Foreskin keratinocyte (primary cell): ENCODE measurements at places on chromosomes 6 and 20. TPM values are rescaled to one million over a fixed set of nuclear protein-coding genes. Genes with fewer than 3 reads are reported as not detected.

GRCh38 chr6:34095136-34095505 lies 50.8 kb downstream of the GRM4 start:
- no peak for DNase-seq

- no peak for DNase-seq
These were observed 65.9 kb downstream of the RIN2 start for GRCh38 chr20:19823971-19824370.

GRCh38 chr6:49269190-49269589 lies 193.9 kb downstream of the MMUT start:
- peak; percentile 43 for DNase-seq

GRCh38 chr6:72564231-72564630 lies 57.6 kb upstream of the KCNQ5 start:
- no peak for DNase-seq

DNA sequence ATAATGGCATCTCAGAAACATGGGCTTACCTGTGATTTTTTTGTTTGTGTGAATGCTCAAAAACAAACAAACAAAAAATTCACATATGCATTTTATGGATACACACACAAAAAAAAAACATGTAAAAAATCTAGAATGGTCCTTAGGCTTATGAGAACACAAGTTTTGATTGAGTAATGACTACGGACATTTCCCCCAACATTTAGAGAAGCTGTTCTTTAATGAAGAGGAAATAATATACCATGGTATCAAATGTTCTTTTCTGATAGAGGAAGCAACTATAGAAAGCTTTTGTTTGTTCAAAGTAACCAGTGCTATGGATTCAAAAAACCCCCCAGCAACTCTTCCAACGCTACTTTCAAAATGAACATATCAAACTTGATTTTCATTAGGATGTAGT lies 8.6 kb upstream of the CALHM6 start:
- no peak for DNase-seq

GRCh38 chr20:25470045-25470444 lies 62.6 kb downstream of the GINS1 start:
- peak; percentile 27 for DNase-seq

DNA sequence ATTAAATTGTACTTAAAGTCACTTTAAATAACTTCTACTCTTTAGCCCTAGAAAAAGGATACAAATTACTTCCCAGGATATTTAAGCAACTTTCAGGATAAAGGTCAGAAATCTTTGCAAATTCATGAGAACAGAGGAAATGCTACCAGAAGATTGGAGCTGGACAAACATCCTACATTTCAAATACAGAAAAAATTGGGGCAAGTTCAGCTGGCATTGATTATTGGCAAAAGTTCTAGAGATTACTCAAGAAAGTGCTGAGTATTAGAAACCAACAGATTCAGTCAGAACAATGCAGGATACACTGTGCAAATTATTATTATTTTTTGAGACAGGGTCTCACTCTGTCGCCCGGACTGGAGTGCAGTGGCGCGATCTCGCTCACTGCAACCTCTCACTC lies 6.0 kb downstream of the SLC22A23 start:
- no peak for DNase-seq

GRCh38 chr6:6812427-6812826 lies 223.9 kb downstream of the LY86 start:
- no peak for DNase-seq

GRCh38 chr6:7723041-7723447 lies 2.9 kb upstream of the BMP6 start:
- peak; percentile 19 for DNase-seq

DNA sequence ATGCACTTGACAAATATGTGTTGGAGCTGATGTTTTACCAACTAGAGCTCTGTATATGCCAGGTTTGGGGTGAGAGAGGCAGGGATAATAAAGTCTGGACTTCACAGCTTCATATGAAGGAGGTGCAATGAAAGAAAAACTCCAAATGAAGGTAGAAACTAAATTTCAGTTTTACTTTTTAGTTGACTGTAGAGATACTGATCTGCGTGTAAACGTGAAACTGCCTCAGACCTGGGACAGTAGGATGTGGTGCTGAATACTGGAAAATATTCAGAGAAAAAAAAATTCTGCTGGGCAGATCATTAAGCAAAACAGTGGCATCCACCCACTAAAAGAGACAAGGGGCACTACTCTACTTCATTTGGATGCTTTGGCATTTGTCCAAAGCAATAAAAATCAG lies 94.5 kb downstream of the BACH2 start:
- no peak for DNase-seq

- DNase-seq: no peak
These were observed 158.1 kb upstream of the FOXQ1 start for GRCh38 chr6:1153696-1154245.

DNA sequence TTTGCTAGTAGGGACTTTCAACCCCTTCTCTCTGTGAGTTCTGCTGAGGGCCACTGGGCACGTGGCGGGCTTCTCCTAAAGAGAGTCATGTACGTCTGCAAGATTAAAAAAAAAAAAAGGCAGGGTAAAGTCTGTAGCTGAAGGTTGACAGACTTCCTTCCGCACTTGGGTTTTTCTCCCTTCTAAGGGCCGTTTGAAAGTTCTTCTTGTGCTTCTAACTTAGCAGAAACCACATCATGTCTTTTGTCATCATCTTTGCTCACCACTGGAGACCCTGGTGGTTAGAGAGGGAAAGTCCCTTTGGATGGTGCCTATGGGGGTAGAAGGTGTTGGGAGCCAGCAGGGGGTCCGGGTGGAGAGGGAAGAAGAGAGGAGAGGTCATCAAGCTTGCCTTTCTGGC lies 31.4 kb downstream of the PRDM1 start:
- no peak for DNase-seq

DNA sequence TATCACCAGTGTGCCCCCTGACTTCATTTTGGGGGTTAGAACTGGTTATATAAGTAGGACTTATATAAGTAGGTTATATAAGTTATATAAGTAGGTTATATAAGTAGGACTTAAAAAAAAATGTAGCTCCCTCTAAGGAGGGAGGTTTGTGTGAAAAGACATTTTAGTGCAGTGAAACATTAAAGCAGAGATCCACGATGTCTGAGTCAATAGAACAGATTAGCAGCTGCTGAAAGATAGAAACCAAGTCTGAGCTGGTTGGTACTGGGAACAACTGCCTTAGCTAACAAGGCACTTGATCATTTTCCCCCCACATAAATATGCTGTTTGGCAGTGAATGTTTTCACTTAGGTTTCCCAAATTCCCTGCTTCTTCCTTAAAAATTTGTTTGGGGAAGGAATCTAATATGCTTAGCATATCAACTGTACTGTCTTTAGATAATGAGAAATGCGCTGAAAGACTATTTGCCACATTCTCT lies 2.1 kb upstream of the RPS12 start:
- DNase-seq: peak; percentile 41

GRCh38 chr20:45176526-45177267 lies 2.0 kb downstream of the PI3 start:
- no peak for DNase-seq

- DNase-seq: no peak
These were observed 38.8 kb downstream of the CPNE5 start for GRCh38 chr6:36800223-36801076.

- no peak for DNase-seq
These were observed 32.5 kb downstream of the TBX18 start for GRCh38 chr6:84731901-84732300.

- DNase-seq: peak; percentile 47
These were observed 279.6 kb downstream of the ESR1 start for GRCh38 chr6:152087096-152087495.

GRCh38 chr20:37259865-37260264 lies 1.7 kb downstream of the GHRH start:
- no peak for DNase-seq

DNA sequence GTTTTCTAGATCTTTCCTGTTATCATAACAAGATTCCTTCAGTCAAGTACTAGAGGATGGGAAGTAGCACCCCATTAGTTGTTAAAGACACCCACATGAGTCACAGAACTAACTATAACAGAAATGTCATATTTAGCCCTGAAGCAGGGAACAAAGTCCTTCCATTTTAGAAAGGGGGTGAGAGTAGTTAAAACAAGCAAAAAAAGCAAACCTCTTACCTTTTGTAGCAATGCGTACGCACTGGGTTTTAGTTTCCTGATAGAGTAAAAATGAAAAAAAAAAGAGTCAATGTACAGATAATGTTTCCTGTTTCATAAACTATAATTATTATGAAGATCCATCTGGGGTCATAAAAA lies 163.7 kb upstream of the THEMIS start:
- DNase-seq: no peak

DNA sequence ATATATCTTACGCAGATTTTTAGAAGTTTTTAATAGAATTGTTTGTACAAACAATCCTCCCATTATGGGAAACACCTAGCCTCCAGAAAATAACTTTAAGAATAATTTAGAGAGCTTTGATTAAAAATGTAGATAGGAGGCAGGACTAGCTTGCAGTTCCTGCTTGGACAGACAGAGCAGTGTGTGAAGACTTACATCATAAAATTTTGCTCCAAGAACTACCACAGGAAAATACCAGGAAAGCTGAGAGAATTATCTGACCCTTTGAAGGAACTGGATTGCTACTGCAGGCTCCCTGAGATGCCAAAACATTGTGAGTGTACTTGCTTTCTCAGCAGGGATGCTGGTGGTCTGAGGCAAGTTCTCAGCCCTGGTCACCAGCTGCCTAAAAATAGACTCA lies 64.2 kb downstream of the EYS start:
- DNase-seq: no peak

- DNase-seq: no peak
These were observed 55.0 kb upstream of the TNFAIP3 start for GRCh38 chr6:137811916-137812553.

- no peak for DNase-seq
These were observed 7.9 kb downstream of the KIAA1755 start for GRCh38 chr20:38252292-38253288.

- DNase-seq: no peak
These were observed 404.1 kb upstream of the PLCB4 start for GRCh38 chr20:8664778-8665177.

GRCh38 chr20:55586610-55587009 lies 418.7 kb downstream of the CBLN4 start:
- no peak for DNase-seq

GRCh38 chr6:56356426-56356825 lies 109.0 kb upstream of the COL21A1 start:
- DNase-seq: no peak

DNA sequence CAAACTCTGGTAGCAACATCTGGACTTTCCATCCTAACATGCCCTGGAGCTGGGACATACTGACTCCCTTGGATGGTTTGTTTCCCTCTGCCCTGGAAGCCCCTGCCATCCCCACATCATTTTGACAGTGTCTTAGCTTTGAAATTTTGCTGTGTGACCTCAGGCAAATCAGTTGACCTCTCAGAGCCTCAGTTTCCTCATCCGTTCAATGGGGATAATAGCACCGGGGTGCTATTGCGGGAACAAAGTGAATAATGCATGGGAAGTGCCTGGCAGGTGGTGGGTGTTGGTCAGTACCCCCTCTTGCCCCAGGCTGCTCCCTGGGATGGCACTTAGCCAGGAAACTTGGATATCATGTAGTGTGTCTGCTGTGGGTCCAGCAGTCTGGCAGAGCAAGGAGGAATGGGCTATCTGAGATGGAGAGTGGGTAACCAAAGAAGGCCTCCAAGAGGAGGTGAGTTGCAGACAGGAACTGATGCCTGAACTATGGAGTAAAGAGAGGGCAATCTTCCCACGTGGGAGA lies 88.6 kb downstream of the MRPL14 start:
- no peak for DNase-seq

- no peak for DNase-seq
These were observed 1.3 kb downstream of the EPHA7 start for GRCh38 chr6:93418033-93418407.

GRCh38 chr6:35087361-35088280 lies 53.5 kb downstream of the TCP11 start:
- no peak for DNase-seq

DNA sequence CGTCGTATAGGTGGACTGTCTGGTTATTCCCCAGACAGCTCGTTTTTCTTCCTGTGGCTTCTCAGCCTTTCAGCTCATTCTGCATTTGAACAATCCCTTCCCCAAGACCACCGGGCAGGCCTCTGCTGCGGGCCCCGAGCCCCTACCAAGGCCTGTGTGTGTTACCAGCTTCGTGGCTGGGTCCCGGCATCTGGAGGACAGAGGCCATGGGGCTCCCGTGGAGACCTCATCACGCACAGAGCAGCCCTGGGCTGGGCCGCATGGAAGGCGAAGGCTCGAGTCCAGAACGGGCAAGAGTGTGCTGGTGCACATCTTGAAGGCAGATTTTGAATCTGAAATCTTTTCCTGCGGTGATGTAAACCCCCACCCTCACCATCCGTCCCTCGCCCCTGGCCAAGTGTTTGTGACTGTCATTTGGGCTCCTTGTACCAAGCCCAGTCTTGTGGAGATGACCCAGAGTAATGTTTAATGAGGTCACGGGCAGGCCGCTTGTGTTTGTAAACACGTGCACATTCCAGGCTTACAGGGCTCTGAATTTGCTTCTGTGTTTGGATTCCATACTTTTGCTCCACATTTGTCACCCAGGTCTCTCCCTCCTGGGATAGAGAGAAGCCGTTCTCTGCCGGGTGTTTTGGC lies 119.6 kb downstream of the CDH4 start:
- DNase-seq: no peak

DNA sequence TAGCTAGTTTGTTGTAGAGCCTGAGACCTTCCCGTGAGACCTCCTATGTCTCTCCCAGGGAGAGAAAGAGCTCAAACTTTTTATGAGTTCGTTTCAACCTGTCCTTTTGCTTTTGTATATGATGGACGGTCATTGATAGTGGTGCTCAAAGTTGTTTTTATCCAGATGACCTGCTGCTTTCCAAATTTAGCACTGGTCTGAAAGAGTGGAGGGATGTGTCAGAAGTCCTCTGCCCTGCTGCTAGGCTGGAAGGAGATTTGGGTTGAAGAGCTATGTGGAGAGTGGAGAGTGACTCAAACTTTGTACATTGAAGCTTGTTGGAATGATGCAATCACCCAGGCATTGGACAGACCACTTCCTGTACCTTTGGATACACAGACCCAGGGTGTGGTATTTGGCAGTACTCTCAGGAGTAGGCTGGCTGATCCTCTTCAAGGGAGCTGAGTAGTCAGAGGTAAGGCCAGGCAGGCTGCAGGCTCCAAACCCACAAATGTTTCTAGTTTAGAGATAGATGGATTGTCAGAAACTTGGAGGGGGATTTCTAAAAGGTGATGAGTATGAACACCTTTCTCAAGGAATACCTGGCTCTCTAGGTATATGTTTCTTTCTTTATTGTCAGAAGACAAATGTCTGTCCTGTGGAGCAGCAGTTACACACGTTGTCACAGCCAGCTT lies 49.4 kb upstream of the RREB1 start:
- DNase-seq: peak; percentile 99

IP6K3 gene
- total RNA-seq: not detected in 2 replicates

TRDN gene
- not detected in 2 replicates for total RNA-seq

HNF4A gene
- total RNA-seq: not detected in 2 replicates

TMEM217 gene
- 0.63 and 0.78 TPM in 2 replicates for total RNA-seq

PRPH2 gene
- not detected in 2 replicates for total RNA-seq

OPRM1 gene
- not detected in 2 replicates for total RNA-seq

ZNF322 gene
- 8.4 and 8.5 TPM in 2 replicates for total RNA-seq

SMLR1 gene
- total RNA-seq: not detected in 2 replicates

TFAP2A gene
- 35.2 and 37.0 TPM in 2 replicates for total RNA-seq

ANKRD66 gene
- not detected in 2 replicates for total RNA-seq

RNF144B gene
- total RNA-seq: 17.5 and 18.0 TPM in 2 replicates

SAMD10 gene
- total RNA-seq: 1.7 and 1.8 TPM in 2 replicates

TCP11 gene
- 0.07 TPM in 1 of 2 replicates, not detected in the other for total RNA-seq
